ENCODE measurements at places on chromosomes 11 and 22.

- DNase-seq: no peak
Observed at GRCh38 chr22:47174096-47174495, 411.6 kb downstream of the TBC1D22A start.

DNA sequence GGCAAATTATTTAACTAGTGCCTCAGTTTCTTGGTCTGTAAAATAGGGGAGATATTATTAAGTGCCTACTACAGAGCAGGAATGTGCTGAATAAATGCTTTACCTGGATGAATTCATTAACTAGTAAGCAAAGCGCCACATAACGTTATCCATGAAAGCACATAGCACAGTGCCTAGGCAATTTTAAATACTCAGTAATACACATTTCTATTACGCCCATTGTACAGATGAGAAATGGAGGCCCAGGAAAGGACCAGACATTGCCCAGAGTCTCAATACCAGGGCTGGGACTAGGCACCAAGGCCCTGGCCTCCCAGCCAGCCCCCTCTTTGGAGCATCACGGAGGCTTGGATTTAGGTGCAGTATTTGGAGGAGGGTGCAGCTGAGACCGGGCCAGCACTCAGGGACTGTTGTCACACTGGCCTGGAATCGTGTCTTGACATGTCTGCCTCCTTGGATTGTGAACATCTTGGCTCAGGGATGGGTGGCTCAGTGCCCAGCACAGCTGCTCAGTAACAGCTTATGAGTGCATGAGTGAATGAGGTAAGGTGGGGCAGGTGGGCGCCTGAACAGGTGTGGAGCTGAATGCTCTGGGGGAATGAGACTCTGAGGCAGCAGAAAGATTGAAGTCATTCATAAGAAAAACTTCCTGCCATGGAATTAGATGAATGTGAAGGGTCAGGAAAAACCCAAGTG lies 42.1 kb upstream of the TPBGL start:
- no peak for DNase-seq

DNA sequence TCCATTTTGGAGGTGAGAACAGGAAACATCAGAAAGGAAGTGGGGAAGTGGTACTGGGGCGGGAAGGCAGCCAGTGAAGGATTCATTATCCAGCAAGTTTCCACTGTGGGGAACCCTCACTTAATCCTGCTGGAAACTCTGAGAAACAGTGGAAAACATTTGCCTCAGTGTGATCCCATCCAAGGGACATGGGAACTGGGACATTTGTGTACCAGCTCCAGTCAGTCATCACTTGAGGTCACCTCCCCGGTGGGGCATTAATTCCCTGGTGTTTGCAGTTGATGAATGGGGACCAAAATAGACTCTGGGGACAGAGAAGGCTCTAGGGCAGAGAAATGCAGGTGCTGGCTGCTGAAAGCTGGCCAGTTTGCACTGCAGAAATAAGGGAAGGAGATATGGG lies 599.9 kb downstream of the BUD13 start:
- no peak for DNase-seq

GRCh38 chr11:127135256-127135655 lies 134.7 kb upstream of the KIRREL3 start:
- DNase-seq: no peak

GRCh38 chr22:25098445-25099081 lies 101.1 kb upstream of the CRYBB3 start:
- DNase-seq: no peak

DNA sequence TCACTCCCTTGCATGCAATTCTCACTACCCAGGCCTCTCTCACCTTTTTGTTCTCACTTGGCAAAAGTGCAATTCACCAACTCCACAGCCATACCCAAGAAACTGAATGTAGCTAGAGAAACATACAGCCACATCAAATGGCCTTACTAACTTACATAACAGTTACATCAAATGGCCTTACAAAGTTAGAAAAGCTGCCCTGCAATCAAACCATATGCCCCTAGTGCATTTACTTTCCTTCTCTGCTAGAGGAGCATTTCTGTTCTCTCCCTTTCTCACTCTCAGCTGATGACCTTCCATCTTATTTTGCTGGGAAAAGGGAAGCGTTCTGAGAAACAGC lies 10.3 kb downstream of the PRCP start:
- no peak for DNase-seq

DNA sequence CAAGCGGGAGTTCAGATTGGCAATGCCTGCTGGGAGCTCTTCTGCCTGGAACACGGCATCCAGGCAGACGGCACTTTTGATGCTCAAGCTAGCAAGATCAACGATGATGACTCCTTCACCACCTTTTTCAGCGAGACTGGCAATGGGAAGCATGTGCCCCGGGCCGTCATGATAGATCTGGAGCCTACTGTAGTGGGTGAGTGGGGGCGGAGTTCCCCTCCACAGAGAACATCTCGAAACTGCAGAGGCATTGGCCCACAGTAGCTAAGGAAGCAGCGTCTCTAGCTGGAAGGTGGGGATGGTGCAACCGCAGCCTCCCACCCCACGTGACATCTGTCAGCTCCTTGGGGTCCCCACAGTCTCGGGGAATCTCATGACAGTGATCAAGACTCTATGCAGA lies 10.9 kb downstream of the TUBA8 start:
- no peak for DNase-seq

- no peak for DNase-seq
Observed at GRCh38 chr11:72423840-72424239, 10.5 kb downstream of the CLPB start.

- no peak for DNase-seq
Observed at GRCh38 chr22:45583504-45583903, 80.8 kb downstream of the FBLN1 start.

GRCh38 chr11:78535920-78536319 lies 38.7 kb downstream of the NARS2 start:
- no peak for DNase-seq

GRCh38 chr11:115276799-115277198 lies 227.4 kb downstream of the CADM1 start:
- no peak for DNase-seq

Measured in esophagus squamous epithelium (tissue), 5 donors.